ENCODE measurements at places on chromosomes 11 and 22.

- no peak for DNase-seq
Measured at GRCh38 chr11:111162305-111162704, 83.2 kb upstream of the POU2AF2 start.

DNA sequence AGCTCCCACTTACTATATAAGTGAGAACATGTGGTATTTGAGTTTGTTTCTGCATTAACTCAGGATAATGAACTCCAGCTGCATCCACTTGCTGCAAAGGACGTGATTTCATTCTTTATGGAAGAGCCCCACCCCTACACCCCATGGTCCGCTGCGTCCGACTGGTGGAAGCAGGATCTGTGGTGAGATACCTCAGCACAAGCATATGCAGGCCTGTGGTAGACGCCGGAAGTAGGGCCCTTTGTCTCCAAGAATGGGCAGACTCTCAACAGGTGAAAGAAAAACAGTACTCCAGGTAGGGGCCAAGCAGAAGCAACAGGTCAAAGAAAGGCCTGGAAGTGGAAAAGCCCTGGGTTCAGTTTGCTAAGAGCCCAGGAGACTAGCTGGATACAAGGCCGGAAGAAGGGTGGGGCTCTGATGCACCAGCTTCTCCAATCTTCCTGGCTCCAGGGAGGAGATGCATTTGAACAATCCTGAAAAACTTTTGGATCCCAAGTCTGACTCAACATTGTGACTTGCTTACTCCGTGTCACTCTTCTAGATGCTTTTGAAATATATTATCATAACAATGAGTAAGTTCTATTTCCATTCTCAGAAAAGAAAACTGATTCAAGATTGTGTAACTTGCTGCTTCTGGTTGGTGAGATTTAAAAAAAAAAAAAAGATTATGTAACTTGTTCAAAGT is 30.4 kb downstream of the NEAT1 start:
- DNase-seq = no peak

- DNase-seq = no peak
Measured at GRCh38 chr11:119431523-119431922, 8.6 kb upstream of the THY1 start.

DNA sequence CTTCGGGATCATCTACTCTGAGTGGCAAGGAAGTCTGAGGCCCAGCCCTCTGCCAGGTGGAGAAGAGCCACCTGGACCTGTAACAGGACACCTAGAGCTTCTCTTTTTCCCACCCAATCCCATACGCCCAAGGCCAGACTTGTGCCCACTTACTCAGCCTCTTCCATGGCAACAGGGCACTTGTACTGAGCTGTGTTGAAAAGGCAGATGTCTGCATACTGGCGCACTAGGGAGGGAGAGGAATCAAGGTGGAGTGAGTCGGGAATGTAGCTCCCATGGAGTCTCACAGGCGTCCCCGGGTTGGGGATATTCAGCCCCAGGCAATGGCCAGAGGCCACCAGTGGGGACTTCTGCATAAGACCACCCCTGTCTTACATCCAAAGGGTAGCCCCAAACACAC is 36.1 kb downstream of the TPBGL start:
- no peak for DNase-seq

GRCh38 chr11:64343767-64344559 is 4.0 kb downstream of the CCDC88B start:
- DNase-seq = no peak

- no peak for DNase-seq
Measured at GRCh38 chr11:32435511-32435941, at the start of gene WT1. Gene WT1, minus strand, starts transcription at chr11:32435539.

DNA sequence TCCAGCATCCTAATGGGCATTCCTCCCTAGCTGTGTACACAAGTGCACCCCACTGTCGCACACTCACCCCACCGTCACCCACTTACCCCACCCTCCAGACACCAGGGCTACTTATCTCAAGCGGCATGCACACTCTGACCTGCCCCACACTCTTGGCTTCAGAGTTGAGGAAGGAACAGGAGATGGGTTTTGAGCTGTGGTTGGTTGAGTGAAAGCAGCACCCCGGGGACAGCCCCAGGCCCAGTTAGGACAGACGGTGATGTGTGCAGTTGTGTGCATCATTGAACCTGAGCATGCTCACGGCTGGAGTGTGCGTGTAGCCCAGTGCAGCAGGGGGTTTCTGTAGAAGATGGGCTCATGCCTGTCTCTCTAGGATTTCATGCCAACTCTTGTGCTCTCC is 32.5 kb downstream of the AHNAK start:
- DNase-seq = no peak

DNA sequence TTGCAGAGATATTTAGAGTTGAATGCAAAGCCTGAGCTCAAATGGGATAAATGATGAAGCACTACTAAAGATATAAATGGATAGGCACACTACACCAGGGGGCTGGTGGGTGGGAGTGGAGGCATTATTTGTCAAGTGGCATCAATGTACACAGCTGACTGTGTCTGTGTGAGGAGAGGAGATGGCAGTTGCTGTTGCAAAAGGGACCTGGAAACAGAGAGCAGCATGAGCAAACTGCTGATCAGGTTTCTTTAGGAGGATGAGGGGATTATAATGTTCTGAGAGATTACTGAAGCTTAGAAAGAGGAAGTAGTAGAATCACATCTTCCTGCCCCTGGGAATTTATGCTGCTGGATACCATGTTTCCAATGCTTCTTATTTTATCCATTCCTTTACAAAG is 39.4 kb upstream of the LIN7C start:
- no peak for DNase-seq

GRCh38 chr11:131522851-131523250 is 152.4 kb downstream of the NTM start:
- DNase-seq = no peak

DNA sequence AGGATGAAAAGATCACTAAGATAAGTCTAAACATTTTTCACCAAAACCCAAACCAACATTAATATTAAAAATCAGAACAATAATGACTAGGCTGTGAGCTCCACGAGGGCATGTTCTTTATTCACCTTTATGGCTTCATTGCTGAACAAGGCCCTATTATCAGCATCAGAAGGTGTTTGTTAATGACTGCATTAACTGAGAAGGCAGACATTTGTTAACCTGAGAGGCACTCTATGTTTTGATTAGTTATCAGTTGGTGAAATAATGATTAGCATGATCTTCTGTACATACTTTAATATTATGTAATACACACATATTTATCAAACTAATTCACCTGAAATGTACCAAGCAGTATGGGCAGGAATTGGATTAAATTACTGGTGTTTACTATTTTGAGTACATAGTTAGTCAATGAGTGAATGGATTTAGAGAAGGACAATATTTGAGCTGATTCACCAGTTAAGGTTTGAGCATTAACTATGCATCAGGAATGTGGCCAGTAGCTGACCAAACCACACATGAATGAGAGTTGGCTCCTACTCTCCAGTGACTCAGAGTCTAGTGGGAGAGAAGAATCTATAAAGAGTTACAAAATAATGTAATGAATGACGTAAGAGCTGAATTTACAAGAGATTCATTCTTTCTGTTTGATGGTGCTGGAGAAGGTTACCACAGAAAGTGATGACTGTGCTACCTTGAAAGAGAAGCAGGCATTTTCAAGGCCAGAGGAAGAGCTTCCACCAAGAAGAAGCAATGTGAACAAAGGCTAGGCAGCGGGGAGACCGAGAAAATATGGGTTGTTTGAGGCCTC is 6.7 kb downstream of the IL18 start:
- no peak for DNase-seq

- no peak for DNase-seq
Measured at GRCh38 chr11:117945047-117945810, 16.0 kb upstream of the TMPRSS13 start.

Data from activated CD4-positive, alpha-beta T cell treated with anti-CD3 and anti-CD28 coated beads for 24 hours (primary cell).